ENCODE measurements at places on chromosomes 7 and 10.

DNA sequence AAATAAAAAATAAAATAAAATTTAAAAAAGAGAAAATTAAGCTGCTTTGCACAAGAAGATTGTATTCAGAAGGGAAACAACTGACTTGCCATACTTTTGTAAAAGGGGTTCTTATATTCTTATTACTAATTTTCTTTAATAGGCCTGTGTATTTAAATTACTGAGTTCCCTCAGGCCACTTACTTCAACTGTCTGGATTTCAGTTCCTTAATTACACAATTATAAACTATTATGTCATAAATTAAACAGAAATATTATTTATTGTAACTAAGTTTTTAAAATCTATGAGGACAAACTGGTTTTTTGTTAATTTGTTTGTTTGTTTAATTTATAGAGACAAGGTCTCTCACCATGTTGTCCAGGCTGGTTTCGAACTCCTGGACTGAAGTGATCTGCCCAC is 22.4 kb upstream of the MICU1 start:
- no peak for DNase-seq

DNA sequence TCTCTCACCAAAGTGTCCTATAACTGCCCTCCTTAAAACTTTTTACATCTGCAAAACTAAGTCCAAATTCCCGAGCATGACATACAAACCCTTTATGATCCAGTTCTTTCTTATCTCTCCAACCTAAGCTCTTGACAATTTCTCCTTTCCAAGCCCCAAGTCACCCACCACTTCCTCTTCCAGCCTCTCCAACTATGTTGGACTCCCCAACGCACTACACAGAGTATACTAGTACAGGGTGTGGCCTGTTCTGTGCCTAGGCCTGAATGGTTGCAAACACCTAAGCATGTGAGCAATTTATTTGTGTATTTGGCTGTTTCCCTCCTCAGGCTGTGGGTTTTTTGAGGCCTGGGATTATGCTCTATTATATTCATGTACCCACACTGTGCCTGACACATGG is 101.2 kb upstream of the APBB1IP start:
- DNase-seq, result no peak

DNA sequence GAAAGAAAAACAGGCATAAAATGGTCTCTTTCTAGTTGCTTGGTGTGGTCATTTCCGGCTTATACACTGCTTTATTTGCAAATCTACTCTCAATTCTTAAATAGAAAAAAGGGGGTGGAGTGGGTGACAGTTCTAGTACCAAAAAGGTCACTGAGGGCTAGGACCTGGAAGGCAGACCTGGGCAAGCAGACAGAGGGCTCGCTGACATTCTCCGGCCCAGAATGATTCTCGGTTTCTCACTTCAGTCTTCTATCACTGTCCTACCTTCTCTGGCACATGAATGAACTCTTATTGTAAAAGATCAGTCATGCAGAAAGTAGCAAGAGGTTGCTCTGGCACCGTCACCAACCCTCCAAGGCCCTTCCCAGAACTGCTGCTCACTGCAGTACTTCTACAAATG is 54.0 kb downstream of the MALSU1 start:
- DNase-seq, result no peak

- no peak for DNase-seq
Observed at GRCh38 chr7:142784716-142785115, 13.9 kb downstream of the PRSS2 start.

DNA sequence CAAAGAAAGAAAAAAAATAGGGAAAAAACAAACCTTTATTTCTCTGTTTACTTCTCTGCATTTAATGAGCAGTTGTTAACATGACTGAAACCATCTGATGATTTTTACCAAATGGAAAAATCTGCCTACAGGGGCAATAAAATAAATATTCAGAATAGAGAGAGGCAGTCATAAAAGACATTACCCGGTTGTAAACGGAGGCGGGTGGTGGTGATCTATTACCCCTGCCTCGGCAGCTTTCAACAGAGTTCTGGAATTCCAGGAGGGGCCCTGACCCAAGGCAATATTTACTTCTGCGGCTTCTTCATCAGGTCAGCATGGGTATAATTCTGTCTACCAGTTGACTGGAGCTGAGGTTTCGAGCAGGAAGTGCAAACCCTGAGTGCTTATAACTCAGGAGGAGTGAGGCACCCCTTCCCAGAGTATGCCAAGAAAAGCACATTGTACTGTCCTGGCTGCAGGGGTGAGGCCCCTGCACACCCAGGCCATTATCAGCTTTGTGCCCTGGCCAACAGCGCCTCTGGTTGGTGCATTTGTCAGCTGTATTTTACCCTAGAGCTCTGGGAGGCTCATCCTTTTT is 8.2 kb upstream of the CXCL12 start:
- DNase-seq, result no peak

DNA sequence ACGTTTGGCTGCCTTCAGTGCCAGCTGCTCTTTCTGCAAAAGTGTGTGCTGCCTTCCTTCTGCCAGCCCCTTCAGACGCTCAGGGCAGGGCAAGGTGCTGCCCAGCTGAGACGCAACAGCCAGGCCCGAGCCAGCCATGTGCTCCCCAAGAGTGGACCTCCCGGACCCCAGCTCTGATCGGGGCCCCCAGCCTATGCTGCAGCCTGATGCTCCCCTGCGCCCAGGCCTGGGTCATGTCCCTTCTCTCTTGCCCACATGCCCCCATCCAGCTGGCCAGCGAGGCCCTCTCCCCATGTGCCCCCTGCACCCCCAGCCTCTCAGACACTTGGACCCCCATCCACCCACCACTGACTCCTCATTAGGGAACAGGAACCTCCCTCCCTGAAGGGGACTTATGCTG is 17.8 kb downstream of the WDR86 start:
- DNase-seq, result no peak

- DNase-seq, result no peak
Observed at GRCh38 chr7:122887198-122887597, 938 bp upstream of the CADPS2 start.

GRCh38 chr7:7274782-7275181 is 92.4 kb downstream of the C1GALT1 start:
- no peak for DNase-seq

DNA sequence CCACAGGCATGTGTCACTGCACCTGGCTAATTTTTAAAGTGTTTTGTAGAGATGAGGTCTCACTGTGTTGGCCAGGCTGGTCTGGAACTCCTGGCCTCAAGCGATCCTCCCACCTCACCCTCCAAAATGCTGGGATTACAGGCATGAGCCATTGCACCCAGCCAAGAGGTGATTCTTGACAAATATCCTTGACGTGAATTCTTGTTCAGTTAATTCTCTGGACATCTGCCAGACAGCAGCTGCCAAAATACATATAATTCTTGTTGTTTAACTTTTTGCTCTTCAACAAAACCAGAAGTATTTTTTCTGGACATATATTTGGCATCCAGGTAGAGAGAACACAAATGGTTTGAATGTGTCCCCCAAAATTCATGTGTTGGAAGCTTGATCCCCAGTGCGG is 3.2 kb downstream of the ACADSB start:
- no peak for DNase-seq

GRCh38 chr10:36336315-36336714 is 694.2 kb upstream of the FZD8 start:
- no peak for DNase-seq

DNA sequence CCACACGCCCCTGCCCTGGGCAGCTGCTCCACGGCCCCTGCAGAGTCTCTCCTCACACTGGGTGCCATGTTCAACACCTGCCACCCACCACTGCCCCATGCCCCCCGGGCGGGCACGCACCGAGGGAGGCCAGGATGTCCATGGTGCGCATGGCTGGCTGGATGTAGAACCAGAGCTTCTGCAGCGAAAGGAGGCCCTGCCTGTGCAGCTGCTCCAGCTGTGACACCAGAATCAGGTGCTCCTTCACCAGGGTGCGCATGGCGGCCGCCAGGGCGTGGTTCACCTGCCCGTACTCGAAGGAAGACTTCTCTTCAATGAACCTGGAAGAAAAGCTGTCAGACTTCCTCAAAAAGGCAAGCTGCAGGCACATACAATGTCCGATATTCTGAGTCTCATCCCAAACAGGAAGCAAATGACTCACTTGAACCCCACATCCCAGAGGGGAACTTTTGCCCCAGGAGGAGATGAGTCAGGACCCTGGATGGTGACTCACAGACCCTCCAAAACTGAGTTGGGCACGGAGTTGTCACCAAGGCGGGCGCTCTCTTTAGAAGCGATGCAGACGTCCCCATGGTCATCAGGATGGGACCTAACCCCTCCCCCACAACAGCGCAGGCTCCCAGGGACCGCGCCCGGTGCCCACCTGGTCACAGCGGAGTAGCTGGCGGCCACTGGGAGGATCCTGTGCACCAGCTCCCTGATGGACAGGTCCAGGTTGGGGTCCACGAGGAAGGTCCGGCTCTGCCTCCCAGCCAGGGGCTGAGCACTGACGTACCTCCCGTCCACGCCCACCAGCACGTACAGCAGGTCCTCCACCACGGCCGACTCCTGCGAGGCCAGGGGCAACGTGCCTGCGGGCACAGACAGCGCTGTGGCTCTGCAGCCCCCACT is 15.5 kb downstream of the TUBGCP2 start:
- no peak for DNase-seq

DNA sequence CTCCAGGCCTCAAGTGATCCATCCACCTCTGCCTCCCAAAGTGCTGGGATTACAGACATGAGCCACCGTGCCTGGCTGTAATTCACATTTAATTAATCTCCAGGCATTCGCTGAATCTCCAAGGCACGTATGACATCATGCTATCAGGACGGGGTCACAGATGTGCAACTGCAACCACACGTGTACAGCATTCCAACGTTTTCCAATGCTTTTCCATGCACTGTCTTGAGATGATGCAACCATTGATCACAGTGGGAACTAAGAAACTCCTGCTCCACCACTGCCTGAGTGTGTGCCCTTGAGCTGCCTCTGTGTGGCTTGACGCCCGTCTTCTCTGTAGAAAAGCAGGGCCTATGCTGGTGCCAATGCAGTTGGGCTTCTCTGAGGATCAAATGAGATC is 119.8 kb upstream of the LYZL2 start:
- DNase-seq, result no peak

GRCh38 chr7:151137076-151137675 is 30.3 kb downstream of the GBX1 start:
- DNase-seq, result no peak

DNA sequence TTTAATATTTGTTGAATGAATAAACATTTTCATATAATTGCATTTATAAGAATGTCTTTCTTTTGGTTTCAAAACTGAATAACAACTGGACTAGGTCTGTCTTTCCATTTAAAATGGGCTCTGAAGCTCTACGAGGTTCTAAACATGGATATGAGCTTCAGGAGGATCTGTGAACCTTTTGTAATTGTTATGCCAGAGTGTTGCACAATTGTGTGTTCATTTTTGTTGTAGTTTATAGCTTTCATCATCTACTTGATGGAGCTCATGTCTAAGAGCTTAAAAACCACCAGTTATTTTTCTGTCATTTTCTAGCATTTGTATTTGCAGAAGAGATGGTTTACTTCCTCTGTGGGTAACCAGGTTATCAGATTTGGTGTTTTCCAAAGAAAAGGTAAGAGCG is 265.7 kb upstream of the NPY start:
- no peak for DNase-seq

DNA sequence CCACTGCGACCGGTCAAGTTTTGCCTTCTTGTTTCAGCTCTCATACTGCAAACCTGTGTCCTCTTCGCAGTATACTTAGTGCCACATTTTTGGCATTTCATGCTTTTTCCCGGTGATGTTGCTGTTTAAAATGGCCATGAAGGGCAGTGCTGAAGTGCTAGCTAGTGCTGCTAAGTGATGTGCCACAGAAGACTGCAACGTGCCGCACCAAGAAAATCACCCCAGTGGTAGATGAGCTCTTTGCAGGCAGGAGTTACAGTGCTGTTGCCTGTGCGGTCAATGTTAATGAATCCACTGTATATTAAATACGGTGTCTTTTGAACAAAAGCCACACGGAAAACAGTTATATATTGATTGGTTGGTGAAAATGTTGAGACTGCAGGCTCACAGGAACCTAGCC is 120.3 kb downstream of the ANLN start:
- DNase-seq, result no peak

DNA sequence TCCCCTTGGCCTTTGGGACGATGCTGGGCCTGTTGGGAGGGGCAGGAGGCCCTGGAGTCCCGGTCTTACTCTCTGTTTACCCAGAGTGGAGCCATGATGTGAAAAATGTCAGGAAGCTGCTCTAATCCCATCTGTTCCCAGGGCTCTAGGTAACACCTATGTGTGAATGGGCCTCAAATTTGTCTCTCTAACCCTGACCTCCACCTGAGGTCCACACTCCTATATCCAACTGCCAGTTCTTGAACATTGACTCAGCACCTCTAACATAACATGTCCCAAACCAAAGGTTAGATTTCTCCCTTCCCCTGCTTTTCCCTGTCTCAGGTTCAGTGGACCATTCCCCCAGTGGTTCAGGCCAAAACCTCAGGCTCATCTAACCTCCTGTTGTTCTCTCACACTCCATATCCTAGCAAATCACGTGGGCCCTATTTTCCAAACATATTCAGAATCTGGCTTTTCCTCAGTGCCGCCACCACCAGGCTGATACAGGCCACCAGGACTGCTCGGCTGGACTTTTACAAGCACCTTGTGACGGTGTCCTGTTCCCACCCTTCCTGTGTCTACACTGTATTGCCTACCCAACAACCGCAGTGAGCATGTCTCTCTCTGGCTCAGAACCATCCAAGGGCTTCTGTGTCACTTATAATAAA is 130.6 kb downstream of the ATXN7L1 start:
- DNase-seq, result no peak

DNA sequence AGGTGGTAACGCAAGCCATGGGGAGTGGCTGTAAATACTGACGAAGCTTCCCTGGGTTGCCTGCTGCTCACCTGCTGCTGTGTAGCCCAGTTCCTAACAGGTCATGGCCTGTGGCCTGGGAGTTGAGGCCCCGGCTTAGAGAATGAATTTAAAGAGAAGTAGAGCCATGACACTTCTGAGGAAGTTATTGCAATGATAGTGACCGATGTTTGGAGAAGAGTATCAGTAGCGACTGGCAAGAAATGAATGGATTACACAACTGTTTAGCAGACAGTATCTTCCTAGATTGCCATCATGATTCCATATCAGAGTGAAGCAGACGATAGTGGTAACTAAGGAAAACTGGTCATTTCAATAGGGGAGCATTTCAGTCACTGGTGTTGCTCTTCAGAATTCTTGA is 249.6 kb downstream of the PLXDC2 start:
- no peak for DNase-seq

DNA sequence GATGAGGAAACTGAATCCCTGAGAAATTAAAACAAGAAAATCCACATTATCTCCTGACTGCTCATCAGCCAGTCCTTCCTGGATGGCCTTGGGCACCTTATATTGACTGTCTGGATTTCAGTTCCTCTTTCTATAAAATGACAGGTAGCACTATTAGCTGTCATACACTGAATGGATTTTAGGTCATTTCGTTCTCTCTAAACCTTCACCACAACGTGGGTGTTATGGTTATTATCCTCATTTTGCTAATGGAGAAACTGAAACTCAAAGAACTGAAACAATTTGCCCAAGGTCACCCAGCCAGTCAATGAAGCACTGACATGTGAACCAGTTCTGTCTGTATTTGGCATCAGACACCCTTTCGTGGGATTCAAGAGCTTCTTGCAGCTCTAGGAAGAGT is 193.8 kb downstream of the CYP26A1 start:
- DNase-seq, result no peak

All from activated naive CD8-positive, alpha-beta T cell treated with anti-CD3 and anti-CD28 coated beads, Interleukin-2, amount 50 U/mL, for 16 hours (primary cell).